Large intestine (tissue), 12 donors: ENCODE measurements at places on chromosomes 13 and 19. TPM values are rescaled to one million over a fixed set of nuclear protein-coding genes. Genes with fewer than 3 reads are reported as not detected.
A peak's percentile ranks its signal among the peaks of the same experiment; 100 is the strongest.

- no peak overlapping the region for H3K4me3 ChIP-seq
- no peak overlapping the region for H3K27ac ChIP-seq
- H3K27me3 ChIP-seq: no peaks in the 10 kb centered on the region
Measured at GRCh38 chr13:94232956-94233355, 246.5 kb downstream of the DCT start.

DNA sequence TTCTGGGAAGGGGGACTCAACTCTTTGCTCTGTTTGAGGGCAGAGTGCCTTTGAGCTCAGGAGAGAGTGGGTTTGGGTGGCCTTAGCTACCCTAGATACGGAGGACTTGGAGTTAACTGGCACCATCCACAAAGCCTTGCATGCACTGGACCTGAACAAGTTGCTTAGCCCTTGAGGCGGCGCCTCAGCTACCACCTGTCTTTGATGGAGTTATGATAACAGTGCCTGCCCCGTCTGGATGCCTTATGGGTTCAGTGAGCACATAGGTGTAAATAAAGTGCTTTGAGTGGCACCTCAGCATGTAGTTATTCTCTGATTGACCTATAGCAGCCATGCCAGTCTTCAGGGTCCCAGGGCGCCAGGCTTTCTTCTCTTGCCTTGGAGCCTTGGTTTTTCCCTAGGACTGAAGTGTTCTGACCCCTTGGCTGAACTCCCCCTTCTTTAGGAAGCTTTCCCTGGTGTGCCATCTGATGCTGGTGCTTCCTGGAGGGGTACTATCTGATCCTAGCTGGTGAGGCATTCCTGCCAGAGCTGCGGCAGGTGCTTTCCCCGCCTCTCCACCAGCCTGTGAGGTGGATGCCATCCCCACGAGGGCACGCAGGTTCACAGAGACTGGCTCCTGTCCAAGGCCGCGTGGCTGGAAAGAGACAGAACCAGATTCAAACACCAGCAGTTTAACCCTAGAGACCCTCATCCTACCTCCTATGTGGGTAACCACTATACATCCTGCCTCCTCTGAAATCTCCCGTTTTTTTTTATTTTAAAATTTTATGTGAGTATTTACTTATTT is 5.8 kb downstream of the BCKDHA start:
- peaks cover 13% of the 10 kb centered on the region for H3K4me1 ChIP-seq
- H3K36me3 ChIP-seq: peaks cover 15% of the 10 kb centered on the region
- no peak overlapping the region for H3K4me3 ChIP-seq
- DNase-seq: no peak
- no peaks in the 10 kb centered on the region for H3K27me3 ChIP-seq
- no peak overlapping the region for H3K27ac ChIP-seq

- H3K4me1 ChIP-seq: no peaks in the 10 kb centered on the region
- no peaks in the 10 kb centered on the region for H3K27me3 ChIP-seq
- H3K4me3 ChIP-seq: no peak overlapping the region
- H3K27ac ChIP-seq: no peak overlapping the region
- no peak for DNase-seq
- no peaks in the 10 kb centered on the region for H3K36me3 ChIP-seq
Measured at GRCh38 chr13:97205465-97205864, 16.7 kb upstream of the MBNL2 start.

DNA sequence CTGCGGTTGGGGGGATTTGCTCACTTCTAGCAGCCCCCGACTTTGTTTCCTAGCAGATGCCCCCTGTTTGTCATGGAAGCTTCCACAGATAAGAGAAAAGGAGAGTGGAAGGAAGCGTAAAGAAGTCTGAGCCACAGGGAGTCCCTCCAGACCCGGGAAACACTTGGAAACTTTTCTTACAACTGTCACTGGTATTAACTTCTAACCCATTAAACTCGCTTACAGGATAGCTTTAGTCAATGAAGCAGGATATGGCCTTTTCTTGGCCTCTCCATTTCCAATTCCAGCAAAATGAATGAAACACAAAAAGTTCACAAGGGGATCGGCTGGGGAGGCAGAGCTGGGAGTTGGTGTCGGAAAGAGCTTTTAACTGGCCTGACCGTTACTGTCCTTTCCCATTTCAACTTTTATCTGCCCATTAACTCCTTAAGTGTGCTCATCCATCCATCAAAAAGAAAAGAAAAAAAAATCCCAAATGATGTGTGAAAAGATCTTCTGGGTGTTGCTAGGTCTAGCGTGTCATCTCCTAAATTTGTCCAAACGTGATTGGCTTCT is 231.9 kb upstream of the ARGLU1 start:
- H3K36me3 ChIP-seq: no peaks in the 10 kb centered on the region
- no peak overlapping the region for H3K27ac ChIP-seq
- DNase-seq: no peak
- H3K4me3 ChIP-seq: no peak overlapping the region
- H3K4me1 ChIP-seq: no peaks in the 10 kb centered on the region
- H3K27me3 ChIP-seq: no peaks in the 10 kb centered on the region

The NCAN gene
- polyA plus RNA-seq: 0.39 TPM

DNA sequence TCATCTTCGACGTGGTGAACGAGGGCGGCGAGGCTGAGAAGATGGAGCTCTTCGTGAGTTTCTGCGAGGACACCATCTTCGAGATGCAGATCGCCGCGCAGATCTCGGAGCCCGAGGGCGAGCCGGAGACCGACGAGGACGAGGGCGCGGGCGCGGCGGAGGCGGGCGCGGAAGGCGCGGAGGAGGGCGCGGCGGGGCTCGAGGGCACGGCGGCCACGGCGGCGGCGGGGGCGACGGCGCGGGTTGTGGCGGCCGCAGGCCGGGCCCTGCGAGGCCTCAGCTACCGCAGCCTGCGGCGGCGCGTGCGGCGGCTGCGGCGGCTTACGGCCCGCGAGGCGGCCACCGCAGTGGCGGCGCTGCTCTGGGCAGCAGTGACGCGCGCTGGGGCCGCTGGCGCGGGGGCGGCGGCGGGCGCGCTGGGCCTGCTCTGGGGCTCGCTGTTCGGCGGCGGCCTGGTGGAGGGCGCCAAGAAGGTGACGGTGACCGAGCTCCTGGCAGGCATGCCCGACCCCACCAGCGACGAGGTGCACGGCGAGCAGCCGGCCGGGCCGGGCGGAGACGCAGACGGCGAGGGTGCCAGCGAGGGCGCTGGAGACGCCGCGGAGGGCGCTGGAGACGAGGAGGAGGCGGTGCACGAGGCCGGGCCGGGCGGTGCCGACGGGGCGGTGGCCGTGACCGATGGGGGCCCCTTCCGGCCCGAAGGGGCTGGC is 52.6 kb downstream of the MAP4K1 start:
- no peak overlapping the region for H3K27ac ChIP-seq
- H3K27me3 ChIP-seq: peaks cover 18% of the 10 kb centered on the region
- H3K4me3 ChIP-seq: no peak overlapping the region
- peaks cover 5% of the 10 kb centered on the region for H3K4me1 ChIP-seq
- no peaks in the 10 kb centered on the region for H3K36me3 ChIP-seq

DNA sequence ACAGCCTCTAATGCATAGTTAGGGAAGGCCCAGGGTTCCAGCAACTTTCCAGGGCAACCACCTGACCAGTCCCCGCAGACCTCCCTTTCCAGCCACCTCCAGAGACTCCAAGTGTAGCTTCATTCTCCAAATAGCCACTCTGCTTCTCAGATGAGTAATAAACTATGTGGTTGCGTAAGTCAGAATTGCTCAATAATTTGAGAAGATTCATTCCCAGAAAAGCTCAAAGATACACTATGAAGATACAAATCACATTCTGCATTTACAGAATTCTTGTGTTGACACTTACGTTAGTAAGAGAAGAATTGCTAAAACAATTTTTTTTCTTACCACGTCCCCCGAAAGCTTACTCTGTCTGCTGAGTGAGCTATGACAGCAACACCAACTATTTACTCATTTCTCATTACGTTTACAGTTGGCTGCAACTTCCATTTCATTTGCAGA is 8.2 kb upstream of the LATS2 start:
- no peak overlapping the region for H3K4me3 ChIP-seq
- DNase-seq: peak; percentile 25
- H3K27ac ChIP-seq: no peak overlapping the region
- H3K36me3 ChIP-seq: no peaks in the 10 kb centered on the region
- no peaks in the 10 kb centered on the region for H3K4me1 ChIP-seq
- peaks cover 9% of the 10 kb centered on the region for H3K27me3 ChIP-seq

The TOMM40 gene
- polyA plus RNA-seq: 37.2 TPM

The EHD2 gene
- polyA plus RNA-seq: 31.4 TPM

DNA sequence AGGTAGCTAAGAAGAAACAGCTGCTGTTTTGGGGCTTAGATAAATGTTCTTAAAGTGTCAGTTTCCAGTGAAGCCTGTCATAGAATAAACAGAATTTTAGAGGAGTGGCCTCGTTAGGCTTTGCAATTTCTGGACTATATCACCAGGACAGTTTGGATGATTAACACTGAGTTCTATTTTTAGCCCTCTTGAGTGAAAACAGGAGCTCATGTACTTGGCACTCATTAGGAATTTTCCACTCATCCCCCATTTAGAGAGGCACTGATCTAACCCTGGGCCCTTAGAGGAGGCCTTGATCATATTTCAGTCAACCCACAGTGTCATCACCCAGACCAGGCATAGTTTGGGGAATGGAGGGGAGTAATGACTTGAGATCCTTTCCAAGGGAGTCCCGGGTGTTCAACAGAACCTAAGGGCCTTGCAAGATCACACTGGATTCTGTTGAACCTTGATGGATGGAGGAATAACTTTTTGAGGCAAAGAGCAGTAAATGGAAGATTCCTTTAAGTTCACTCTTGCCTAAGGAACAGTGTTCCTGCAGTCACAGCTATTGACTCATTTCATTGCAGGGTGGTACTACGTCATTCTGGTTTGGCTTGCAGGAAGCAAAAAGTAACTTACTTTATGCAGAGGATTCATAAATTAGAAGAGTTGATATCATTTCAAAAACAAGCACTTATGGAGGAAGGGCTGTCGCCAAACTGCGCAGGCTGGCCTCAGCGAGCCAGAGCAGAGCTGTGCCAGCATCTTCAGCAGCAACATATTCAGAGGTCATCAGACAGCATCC is 160.2 kb downstream of the SLC7A1 start:
- no peaks in the 10 kb centered on the region for H3K4me1 ChIP-seq
- peak overlapping the region; percentile 37 for H3K27ac ChIP-seq
- peak; percentile 36 for DNase-seq
- H3K36me3 ChIP-seq: no peaks in the 10 kb centered on the region
- peaks cover 11% of the 10 kb centered on the region for H3K27me3 ChIP-seq
- H3K4me3 ChIP-seq: no peak overlapping the region

The UNC13A gene
- 2.7 TPM for polyA plus RNA-seq

The SULT2A1 gene
- polyA plus RNA-seq: 190 TPM

The GTF2F1 gene
- 99.4 TPM for polyA plus RNA-seq

DNA sequence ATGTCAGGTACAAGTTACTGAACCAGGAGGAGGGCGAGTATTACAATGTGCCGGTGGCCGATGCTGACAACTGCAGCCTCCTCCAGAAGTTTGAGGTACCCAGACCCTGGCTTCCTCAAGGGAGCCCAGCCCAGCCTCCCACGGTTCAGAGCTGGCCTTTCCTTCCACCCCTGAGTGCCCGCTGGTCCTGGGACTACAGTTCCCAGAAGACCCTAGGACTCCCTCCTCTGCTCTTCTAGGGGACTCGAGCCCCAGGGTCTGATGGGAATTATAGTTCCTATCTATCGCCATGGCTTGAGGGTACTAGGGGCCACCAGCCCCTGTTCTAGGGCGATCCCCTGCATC is 11.0 kb downstream of the PRKCG start:
- no peak overlapping the region for H3K27ac ChIP-seq
- H3K36me3 ChIP-seq: no peaks in the 10 kb centered on the region
- no peaks in the 10 kb centered on the region for H3K4me1 ChIP-seq
- DNase-seq: no peak

GRCh38 chr19:16462757-16463250 is 9.0 kb downstream of the EPS15L1 start:
- H3K36me3 ChIP-seq: no peaks in the 10 kb centered on the region
- H3K4me3 ChIP-seq: no peak overlapping the region
- no peaks in the 10 kb centered on the region for H3K27me3 ChIP-seq
- H3K27ac ChIP-seq: no peak overlapping the region
- DNase-seq: no peak
- peaks cover 4% of the 10 kb centered on the region for H3K4me1 ChIP-seq

The LAIR1 gene
- polyA plus RNA-seq: 13.0 TPM

The FXYD3 gene
- 291 TPM for polyA plus RNA-seq

The LGALS7 gene
- 5.6 TPM for polyA plus RNA-seq

The SOHLH2 gene
- 0.99 TPM for polyA plus RNA-seq

GRCh38 chr19:48468772-48469288 is 339 bp upstream of the CYTH2 start:
- H3K36me3 ChIP-seq: peaks cover 36% of the 10 kb centered on the region
- DNase-seq: peak; percentile 100
- H3K27ac ChIP-seq: peak overlapping the region; percentile 99
- H3K4me3 ChIP-seq: peak overlapping the region; percentile 99
- H3K27me3 ChIP-seq: no peaks in the 10 kb centered on the region
- H3K4me1 ChIP-seq: peaks cover 15% of the 10 kb centered on the region

- peaks cover 12% of the 10 kb centered on the region for H3K4me1 ChIP-seq
- H3K36me3 ChIP-seq: peaks cover 28% of the 10 kb centered on the region
- DNase-seq: peak; percentile 36
- peak overlapping the region; percentile 29 for H3K27ac ChIP-seq
- peak overlapping the region; percentile 79 for H3K4me3 ChIP-seq
Measured at GRCh38 chr19:1651568-1652291, 685 bp downstream of the TCF3 start.

The SLC6A16 gene
- polyA plus RNA-seq: 0.61 TPM

GRCh38 chr13:82729401-82729800 is 1152.9 kb downstream of the SLITRK1 start:
- H3K4me1 ChIP-seq: no peaks in the 10 kb centered on the region
- DNase-seq: no peak
- H3K36me3 ChIP-seq: no peaks in the 10 kb centered on the region
- no peak overlapping the region for H3K27ac ChIP-seq

The GGN gene
- 4.4 TPM for polyA plus RNA-seq
